ENCODE measurements at places on chromosomes 4 and X.

DNA sequence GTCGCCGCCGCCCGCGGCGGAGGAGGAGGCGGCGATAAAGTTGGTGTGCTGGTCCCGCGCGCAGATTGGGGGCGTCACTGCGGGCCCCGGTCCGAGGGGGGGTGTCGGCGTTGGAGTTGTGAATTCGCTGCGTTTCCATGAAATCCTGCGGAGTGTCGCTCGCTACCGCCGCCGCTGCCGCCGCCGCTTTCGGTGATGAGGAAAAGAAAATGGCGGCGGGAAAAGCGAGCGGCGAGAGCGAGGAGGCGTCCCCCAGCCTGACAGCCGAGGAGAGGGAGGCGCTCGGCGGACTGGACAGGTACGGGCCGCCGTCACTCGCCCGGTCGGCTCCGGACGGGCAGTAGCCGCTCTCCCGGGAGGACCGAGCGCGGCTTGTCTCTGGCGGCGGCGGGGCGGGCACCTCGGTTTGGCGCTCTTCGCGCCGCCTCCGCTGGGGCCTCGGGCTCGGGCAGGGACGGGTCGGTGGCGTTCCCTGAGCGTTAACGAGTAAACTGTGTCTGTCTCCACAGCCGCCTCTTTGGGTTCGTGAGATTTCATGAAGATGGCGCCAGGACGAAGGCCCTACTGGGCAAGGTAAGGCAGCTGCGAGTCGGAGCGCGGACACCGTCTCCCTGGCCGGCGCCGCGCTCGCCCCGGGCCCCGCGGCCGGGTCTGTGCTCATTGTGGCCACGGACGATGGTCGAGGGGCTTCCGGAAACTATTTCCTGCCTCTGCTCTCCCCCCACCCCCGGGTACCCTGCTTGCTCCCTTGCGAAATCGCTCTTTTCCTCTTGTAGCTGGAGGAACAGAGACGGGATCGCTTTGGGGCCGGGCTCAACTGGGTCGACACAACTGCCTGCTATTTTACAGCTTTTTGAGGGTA, 658 bp downstream of the KDM6A start:
- DNase-seq: peak; percentile 2

GRCh38 chr4:105520819-105521790, 31.3 kb upstream of the ARHGEF38 start:
- DNase-seq: peak; percentile 17

GRCh38 chr4:57078685-57079521, 31.3 kb downstream of the IGFBP7 start:
- no peak for DNase-seq

- DNase-seq: no peak
Measured at GRCh38 chr4:95701500-95702170, 138.3 kb upstream of the PDHA2 start.

DNA sequence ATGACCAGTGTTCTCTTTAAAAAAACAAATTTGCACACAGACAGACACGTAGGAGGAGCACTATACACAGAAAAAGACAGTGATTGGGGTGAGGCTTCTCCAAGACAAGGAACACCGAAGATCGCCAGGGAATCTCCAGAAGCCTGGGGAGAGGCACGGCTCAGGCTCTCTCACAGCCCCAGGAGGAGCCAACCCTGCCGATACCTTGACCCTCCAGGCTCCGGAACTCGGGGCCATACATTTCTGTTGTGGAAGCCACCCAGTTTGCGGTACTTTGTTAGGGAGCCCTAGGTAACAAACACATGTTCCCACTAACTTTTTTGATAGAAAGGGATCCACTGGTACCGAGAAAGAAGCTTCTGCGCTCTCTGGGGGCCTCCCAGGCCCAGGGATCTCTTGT, 55.8 kb downstream of the DCTD start:
- no peak for DNase-seq

DNA sequence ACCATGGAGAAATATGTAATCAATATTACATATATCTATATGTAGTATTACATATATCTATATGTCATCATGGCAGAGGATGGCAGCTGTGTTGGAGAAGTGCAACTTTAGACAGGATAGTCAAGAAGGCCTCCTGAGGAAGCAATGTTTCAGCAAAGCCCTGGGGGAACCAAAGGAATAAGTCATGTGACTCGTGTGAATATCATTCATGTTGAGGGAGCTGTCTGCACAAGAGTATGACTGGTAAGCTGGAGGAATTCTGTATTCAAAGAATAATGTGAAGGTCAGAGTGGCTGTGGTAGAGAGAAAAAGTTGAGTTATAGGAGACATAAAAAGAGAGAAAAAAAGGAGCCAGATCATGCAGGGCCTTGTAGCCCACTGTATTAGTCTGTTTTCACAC, 92.9 kb upstream of the EDNRA start:
- no peak for DNase-seq

- DNase-seq: no peak
Measured at GRCh38 chr4:165839615-165840333, 33.3 kb upstream of the TLL1 start.

- DNase-seq: no peak
Measured at GRCh38 chr4:151284534-151285245, 7.7 kb downstream of the PRSS48 start.
